ENCODE measurements at places on chromosomes 6 and 20.

- no peak for DNase-seq
Measured at GRCh38 chr6:158373214-158373613, 60.9 kb downstream of the TULP4 start.

GRCh38 chr6:166954118-166954713 lies 2.1 kb downstream of the RNASET2 start:
- no peak for DNase-seq

DNA sequence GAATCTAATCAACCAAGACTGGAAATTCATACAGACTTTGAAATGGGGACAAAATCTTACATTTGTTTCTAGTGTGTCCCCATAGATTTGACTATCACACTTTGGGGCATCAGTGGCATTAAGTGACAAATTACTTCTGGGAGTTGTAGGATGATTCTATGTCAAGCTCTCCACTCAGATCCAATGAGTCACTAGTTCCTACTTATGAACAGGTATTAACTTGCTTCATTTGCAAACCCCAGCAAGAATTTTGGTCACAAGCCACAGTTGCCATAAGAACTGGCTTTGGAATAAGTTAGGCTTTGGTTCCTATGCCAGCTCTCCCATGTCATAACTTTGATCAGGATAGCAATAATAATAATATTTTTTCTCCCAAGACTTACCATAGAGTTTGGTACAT lies 77.6 kb upstream of the PTPRK start:
- no peak for DNase-seq

- no peak for DNase-seq
Measured at GRCh38 chr6:125957845-125958244, 1.3 kb downstream of the HINT3 start.

DNA sequence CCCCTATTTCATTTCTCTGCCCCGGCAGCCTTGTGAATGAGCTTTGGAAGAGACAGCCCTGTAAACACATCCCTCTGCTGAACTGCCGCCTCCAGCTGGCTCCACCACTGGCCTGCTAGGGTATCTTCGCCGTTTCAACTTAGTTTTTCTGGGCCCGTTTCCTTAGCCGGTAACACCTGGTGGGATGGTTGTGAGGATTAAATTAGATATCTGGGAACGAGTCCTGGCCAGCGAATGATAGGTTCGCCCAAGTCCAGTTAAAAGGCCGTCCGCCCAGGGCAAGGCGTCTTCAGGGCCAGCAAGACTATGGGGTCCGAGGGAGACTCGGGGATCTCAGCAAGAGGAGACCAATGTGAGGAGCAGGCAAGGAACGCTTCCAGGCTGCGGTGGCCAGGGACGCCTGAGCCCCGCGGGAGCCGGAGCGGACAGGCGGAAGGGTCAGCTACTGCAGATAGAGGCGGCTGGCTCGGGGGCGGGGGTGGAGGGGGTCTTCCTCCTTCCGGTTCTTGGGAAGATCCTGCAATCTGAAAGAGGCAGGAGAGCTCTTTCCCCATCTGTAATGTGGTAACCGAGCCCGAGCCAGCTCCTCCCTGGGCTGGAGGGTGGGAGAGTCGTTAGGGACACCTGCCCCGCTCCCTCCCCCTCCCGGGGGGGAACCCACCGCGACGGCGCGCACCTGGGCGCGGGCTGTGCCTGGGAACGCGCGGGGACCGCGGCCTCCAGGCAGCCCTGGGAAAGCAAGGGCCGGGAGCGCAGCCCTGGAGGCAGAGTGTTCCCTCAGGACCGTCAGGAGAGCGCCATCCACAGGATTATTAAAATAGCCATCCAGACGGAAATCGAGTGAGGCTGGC lies 4.5 kb upstream of the PTCRA start:
- no peak for DNase-seq

Measured in stimulated activated CD8-positive, alpha-beta memory T cell treated with anti-CD3 and anti-CD28 coated beads, Interleukin-15, amount 100 ng/mL, for 24 hours (primary cell).